Epithelial cell of esophagus (primary cell): ENCODE measurements at places on chromosomes 12 and 14.

GRCh38 chr14:51593397-51593796 is 58.3 kb upstream of the FRMD6 start:
- no peak for DNase-seq

- DNase-seq = no peak
These were observed 94.3 kb downstream of the TNFAIP2 start for GRCh38 chr14:103217538-103217937.

GRCh38 chr14:95143808-95144620 is 13.3 kb downstream of the DICER1 start:
- no peak for DNase-seq

- no peak for DNase-seq
These were observed 37.4 kb downstream of the YEATS4 start for GRCh38 chr12:69396963-69397362.

GRCh38 chr12:27142101-27142721 is 59.8 kb upstream of the C12orf71 start:
- DNase-seq = peak; percentile 84

DNA sequence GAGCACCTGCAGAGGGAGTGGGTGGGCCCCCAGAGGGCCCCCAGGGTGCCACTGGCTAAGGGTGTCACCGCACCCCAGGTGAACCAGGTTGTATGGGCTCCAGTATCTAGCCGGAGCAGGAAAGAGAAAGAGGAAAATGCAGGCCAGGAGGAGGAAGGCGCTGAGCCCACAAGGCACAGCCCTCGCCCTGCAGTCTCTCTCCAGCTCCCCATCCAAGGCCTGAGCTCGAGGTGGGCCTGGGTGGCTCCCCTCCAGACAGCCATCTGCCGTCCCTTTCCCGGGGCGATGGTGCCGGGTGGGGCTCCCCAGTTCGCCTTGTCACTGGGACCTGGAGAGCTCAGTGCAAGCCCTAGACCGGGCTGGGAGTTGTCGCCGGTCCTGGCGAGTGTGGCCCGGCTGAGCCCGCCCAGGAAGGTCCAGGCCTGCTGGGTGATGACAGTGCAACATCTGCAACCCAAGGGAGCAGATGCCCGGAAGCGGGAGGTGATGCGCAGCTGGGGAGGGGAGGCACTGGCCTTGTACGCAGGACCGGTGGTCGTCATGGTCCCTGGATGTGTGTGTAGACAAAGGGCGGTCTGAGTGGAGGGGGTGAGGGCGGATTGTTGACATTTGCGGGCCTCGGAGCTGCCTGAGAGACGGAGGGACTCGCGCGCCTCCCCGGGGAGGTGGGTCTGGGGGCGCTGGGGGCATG is 716 bp downstream of the TMEM179 start:
- DNase-seq = no peak
